Activated CD8-positive, alpha-beta memory T cell treated with anti-CD3 and anti-CD28 coated beads for 4 hours (primary cell): ENCODE measurements at places on chromosomes 16 and 17.

DNA sequence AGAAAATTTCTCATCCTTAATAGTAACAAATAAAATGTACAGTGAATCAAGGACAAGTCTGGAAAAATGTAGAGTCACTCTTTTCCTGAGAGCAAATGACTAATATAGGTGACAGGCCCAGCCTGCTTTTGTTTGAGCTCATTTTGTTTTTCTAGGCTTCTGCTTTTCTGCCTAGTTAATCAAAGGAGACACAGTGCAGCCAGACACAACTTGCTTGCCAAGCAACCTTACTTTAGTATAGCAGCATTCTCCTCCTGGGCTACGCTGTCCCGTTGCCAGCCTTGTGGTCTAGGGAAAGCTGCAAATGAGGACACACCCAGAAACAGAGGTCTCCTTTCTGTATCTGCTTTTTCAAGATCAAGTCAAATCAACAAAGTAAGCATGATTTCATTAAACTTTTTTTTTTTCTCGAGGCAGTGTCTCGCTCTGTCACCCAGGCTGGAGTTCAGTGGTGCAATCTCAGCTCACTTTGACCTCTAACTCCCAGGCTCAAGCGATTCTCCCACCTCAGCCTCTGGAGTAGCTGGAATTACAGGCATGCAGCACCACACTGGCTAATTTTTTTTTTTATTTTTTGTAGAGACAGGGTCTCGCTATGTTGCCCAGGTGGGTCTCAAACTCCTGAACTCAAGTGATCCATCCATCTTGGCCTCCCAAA lies 17.2 kb downstream of the GINS3 start:
- DNase-seq, result no peak

- DNase-seq, result no peak
Measured at GRCh38 chr17:44536090-44536953, 21.0 kb upstream of the FZD2 start.

DNA sequence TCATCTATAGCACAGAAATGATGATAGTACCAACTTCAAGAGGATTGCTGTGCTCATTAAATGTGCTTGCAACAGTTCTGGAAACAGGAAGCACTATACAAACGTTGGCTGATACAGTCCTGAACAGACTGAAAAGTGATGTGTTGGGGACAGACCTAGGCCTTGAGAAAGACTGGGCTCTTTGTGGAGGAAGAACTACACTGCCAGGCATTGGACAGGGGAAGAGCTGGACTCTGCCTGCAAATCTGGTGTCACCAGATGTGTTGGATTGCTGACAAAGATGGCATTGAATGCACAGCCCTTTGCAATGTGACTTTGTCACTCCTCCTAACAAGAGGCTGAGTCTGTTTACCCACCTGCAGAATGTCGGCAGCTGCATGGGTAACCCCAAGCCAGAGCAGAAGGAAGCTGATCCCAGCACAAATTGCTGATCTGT lies 12.4 kb upstream of the ST6GALNAC2 start:
- DNase-seq, result no peak

- DNase-seq, result no peak
Measured at GRCh38 chr17:41728056-41728455, 6.4 kb downstream of the HAP1 start.

- DNase-seq, result no peak
Measured at GRCh38 chr16:74626741-74627416, 20.0 kb upstream of the GLG1 start.

DNA sequence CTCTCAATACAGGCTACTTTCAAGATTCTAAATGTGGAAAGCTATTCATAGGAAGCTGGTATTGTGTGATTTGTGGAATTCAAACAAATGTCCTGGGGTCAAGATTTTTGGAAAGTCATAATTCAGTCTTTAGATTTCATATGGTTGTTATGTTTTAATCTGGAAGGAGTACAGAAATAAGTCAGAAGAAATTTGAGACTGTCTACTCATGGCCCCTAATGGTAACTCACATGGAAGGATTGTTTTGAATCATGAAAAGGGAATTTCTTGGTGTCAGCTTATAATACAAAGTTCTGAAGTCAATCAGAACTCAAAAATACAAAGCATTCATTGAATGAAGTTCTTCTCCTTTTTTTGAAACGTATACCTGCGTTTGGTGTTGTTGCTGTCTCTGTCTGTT lies 3.1 kb downstream of the KCNJ2 start:
- no peak for DNase-seq

GRCh38 chr16:78630102-78630501 lies 530.6 kb downstream of the WWOX start:
- DNase-seq, result no peak

DNA sequence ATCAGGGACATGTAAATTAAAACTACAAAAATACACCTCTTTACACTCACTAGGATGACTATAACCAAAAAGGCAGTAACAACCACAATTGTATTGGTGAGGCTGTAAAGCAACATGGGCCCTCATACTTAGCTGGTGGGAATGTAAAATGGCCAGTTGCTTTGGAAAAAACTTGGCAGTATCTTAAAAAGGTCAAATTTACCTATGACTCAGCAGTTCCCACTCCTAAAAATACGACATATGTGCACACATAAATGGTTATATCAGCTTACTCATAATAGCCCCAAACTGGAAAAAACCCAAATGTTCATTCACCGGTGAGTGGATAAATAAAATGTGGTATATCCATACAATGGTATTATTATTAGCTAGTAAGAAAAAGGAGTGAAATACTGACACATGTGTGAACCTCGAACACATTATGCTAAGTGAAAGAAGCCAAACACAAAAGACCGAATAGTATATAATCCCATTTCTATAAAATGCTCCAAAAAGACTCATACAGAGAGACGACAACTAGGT lies 391.4 kb downstream of the NPIPA8 start:
- DNase-seq, result no peak

GRCh38 chr16:67173808-67174705 lies 3.7 kb downstream of the NOL3 start:
- no peak for DNase-seq

DNA sequence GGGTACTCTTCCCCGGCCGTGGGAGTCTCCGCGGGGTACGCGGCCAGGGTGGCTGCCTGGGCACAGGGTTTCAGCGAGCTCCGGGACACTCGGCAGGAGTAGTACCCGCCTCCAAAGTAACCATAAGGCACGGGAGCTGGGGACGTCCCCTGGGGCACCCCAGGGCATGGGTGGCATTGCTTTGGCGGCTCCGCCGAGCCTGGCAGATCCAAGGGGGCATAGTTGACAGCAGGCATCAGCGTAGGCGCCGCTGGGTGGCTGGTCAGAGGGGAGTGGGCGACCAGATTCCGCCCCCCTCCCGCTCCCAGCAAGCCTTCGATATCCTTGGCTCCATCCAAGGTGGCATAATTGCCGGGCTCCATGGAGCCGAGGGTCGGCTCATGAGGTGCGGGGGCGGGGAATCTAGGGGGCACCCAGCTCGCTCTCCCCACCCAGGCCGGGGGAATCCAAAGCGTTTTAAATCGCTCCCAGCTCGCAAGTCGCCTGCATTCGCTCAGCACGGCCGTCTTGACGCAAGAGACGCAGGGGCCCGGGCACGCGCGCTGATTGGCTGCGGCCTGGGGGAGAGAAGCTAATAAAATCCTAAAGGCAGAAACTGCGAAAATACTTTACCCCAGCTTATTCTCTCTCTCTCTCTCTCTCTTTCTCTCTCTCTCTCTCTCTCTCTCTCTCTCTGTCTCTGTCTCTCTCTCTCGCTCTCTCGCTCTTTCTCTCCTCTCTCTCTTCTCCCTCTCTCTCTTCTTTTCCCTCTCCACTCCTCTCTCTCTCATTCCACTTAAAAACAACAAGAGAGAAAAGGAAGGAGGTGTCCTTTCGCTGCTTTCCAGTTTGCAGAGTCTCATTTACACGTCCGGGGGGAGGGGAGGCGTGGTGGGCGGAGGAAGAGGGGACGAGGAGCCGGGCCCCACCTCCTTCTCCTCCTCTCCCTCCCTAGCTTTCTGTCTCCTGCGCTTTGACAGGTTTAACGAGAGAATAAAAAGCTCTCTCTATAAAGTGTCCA lies at the start of gene HOXB13:
Gene HOXB13, minus strand, starts transcription at position 519 of the 1,000 bp plus-strand sequence. Its CDS starts 157 bp downstream, at position 362.
- no peak for DNase-seq

DNA sequence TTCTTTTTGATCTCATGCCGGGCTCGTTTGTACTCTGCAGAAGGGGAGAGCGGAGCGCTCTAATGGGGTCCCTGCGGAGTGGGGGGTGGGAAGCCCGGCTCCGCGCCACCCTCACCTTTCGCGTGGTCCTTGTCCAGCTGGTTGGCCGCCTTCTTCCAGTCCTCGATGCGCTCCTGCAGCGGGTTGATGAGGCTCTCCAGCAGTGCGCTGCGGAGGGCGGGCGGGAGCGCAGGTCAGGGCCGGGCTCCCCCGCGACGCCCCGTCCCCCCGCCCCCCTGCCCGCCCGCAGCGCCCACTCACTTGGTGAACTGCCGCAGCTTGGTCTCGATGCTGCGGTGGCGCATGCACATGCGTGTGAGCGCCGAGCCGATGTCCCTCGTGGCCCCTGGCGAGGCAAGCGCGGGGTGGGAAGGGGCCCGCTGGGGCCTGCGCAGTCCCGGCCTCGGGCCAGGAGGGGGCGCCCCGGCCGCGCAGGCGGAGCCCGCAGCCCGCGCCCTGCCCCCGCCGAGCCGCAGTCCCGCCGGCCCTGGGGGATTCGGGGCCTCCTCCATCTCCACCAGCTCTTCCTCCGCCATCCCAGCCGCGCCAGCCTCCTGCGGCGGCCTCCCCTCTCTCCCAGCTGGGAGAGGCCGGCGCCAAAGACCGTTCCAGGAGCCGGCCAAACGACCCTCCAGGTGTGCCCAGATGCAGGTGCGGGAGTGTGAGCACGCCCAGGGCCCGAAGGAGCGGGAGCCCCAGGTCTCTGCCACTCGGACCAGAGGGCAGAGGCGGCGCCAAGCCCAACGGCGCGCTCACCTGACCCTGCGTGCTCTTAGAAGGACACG lies 6.0 kb downstream of the MTSS2 start:
- no peak for DNase-seq

GRCh38 chr16:88617268-88618031 lies 20.9 kb upstream of the IL17C start:
- DNase-seq, result no peak

DNA sequence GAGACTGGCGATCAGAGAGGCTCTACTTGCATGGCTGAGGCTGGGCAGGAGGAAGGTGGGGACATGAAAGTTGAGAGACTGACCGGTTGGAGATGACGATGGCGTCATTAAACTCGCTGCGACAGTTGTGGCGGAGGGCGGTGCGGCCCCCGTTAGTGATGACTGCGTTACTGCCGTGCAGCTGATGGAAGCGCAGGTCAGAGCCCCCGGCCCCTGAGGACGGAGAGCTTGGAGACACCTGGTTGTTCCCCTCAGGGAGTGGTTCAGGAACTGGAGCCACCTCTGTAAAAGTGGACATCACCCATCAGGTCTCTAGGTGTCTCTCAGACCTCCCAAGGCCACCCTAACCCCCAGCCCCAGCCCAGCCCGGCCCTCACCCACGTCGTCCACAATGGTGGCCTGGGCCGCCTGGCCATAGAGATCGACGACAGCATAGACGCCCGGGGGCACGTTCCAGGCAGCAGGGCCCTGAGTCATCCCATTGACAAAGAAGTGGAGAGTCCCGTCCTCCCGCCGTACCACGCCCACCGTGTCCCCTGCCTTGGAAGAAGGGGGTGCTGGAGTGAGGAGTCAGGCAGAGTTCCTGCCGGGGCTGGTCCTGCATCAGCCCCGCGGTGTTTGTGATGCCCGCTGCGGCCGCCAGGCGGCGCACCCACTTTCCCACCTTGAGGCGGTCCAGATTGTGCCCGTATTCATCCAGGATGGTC lies 5.3 kb downstream of the NEURL4 start:
- no peak for DNase-seq

DNA sequence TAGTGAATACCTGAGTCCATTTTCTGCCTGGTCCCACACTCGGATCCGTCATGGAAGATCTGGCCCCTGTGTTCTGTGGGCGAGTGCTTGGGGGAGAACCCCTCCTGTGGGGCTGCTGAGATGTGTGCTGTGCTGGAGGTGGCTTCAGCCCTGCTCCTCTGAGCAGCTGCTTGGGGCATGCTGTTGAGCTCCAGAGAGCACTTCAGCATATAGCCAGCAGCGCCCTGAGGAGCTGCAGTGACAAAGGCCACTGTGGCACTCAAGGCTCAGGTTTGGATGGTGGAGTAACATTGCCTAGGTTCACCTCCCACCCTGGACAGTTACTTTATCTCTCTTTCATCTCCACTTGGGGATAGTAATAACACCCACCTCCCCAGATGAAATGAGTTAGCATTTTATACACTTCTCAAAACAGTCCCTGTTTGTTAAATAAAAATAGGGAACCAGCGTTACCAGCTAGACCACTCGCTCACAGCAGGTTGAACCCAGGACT lies 75.3 kb downstream of the KSR1 start:
- DNase-seq, result no peak

GRCh38 chr17:59476413-59476812 lies 89.0 kb upstream of the DHX40 start:
- DNase-seq, result no peak

DNA sequence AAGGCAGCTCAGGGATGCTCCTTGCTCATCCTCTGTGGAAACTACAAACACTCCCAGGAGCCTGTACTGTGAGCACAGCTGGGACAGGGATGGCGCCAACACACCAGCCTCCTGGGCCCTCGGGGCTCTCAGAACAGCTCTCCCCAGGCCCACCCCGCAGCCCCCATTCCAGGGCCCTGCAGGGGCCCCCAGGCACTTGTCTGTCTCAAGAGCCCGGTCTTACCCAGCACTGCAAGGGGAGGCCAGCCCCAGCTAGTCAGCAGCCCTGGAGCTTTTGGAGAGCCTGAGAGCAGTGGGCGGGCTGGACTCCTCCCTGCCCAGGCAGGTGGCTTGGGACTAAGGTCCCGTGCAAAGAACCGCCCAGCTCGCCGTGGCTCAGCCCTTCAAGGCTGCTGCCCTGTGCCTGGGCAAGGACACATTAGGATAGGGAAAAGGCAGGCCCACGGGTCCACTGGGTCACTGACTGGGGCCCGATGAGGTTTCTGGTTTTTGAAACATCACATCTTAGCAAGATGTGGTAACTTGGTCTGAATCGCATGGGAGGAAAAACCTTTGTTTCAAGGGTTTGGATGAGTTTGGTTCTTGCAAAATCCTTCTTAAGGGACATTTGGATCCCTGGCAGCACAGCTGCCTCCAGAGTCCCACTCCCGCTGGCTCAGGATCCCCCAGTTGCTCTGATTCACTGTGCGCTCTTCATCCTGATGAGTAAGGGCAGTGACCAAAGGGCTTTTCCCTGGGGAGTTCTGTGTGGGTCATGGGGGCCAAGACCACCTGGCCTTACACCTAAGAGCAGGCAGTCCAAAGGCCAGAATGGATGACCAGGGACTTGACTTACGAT lies 2.8 kb downstream of the DNASE1L2 start:
- no peak for DNase-seq

DNA sequence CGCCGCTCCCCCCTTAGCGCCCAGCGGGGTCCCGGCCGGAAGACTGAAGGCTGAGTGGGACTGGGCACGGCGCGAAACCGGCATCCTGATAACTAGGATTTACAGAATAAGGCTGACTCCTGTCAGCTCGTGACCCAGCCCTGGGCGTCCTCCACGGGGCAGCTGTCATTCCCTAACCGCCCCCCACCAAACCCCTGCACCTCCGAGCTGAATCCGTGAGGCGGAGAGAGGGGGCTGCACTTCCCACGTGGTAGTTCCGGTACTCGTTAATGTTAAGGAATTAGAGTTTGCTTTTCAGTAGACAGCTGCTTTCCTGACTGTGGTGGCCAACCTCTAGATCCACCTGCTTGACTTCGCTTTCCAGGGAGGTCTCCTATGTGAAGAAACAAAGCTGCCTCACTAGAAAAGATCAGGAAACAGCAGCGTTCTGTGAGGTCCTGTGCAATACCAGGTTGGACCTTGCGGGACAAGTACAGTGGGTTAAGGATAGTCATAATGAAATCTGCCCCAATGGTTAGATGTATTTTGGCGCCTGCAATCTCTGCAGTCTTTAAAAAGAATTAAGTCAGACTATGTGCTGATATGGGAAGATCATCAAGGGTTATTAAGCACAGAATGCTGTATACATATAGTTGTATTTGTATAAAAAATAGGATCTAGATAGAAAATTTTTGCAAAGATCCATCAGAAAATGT lies 1.1 kb upstream of the WBP2 start:
- no peak for DNase-seq
